ENCODE measurements at places on chromosomes 7 and 10.

GRCh38 chr7:99098824-99099498 is 44.9 kb downstream of the SMURF1 start:
- peak; percentile 86 for DNase-seq

GRCh38 chr7:3688071-3688470 is 387.0 kb downstream of the SDK1 start:
- no peak for DNase-seq

DNA sequence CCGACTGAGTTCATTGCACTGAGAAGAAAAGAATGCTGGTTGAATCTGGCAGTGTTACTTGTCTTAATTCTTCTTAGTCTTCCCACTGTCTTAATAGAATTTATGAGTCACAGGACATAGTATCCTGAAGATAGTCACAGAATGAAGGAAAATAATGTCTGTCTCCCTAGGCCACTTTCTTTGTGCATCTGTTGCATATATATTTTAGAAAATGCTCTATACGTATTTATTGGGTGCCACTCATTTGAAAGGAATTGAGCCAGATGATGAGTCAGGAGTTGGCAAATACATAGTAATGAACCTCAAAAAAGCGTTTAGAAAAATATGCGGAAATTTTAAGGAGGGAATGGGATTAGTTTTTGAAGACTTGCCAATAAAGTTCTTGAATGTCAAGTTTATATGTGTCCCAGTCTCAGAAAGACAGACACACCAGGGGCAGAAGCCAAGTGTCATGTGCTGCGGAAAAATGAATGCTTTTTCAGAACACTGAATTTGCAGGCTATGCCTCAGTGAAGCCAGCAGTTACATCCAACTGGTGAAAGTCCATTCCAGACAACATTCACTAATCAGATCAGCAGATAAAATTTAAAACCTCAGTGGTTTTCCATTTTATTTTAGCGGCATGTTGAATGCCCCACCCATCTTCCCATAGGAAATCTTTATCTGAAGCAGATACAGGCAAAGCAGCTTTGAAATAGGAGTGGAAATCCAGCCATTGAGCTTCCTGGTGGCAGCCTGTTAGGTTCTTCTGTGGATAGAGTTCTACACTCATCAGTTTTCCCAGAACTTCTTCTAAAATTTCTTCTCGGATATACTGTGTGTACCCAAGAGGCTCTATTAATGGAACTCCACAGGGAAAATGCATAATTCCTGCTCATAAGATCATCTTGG is 308.4 kb downstream of the BICC1 start:
- no peak for DNase-seq

DNA sequence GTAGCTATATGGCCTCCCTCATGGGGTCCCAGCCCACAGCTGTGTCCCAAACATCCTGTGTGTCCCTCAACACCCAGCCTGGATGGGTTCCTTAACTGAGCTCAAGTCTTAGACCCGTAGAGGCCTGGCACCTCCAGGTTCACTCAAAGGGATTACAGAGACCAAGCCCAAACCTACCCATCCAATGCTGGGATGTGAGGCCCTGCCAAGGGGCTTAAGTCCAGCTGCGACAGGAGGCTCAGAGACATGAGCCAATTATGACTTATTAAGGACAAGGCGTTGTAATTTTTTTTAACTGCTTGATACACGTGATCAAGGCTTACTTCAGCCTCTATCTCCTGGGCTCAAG is 105.6 kb upstream of the RET start:
- no peak for DNase-seq

DNA sequence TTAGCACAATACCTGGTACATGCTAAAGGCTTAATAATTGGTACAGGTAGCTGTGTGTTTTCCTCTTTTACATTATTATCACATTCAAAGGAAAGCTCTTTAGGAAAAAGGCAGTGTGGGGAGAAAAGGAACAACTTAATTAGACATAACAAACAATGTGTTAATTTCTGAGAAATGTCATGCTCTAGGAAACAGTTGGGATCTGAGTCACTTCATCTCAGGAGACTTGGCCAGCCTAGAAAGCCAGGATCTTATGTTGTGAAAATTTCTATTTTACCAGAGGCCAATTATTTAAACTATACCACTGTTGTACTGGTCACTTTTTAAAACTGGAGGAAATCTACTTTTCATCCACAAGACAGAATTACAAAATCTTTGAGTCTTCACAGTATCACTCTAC is 39.6 kb downstream of the ARMH3 start:
- DNase-seq, result no peak

- peak; percentile 87 for DNase-seq
Observed at GRCh38 chr7:127252778-127253280, at the start of gene GRM8. TSS of gene GRM8 (minus strand) at chr7:127252941.

- no peak for DNase-seq
Observed at GRCh38 chr7:116601426-116601825, 70.6 kb upstream of the MET start.

GRCh38 chr10:47195274-47195885 is 104.6 kb upstream of the GDF10 start:
- no peak for DNase-seq

- no peak for DNase-seq
Observed at GRCh38 chr7:92520024-92520423, 8.3 kb downstream of the PEX1 start.
